ENCODE measurements at places on chromosomes 3 and 15. TPM values are rescaled to one million over a fixed set of nuclear protein-coding genes. Genes with fewer than 3 reads are reported as not detected.

GRCh38 chr3:190558796-190559195, 44.9 kb downstream of the IL1RAP start:
- no peak for DNase-seq

DNA sequence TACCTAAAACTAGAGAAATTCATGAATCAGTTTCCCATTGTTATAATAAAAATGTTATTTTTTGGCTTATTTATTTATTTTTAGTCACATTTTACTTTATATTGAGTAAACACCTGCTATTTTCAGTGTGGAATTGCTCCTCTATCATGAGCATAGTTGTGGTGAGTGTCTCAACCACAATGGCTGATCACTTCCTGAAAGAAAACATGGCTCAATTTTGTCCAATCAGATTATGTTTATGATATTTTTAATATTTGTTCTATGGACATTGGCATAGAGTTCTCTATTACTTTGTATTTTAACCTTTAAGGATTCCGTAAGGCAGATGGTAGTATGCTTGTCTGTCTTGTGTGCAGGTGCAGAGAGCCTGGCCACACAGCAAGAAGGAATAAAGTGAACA, 16.2 kb upstream of the GRM7 start:
- no peak for DNase-seq

DNA sequence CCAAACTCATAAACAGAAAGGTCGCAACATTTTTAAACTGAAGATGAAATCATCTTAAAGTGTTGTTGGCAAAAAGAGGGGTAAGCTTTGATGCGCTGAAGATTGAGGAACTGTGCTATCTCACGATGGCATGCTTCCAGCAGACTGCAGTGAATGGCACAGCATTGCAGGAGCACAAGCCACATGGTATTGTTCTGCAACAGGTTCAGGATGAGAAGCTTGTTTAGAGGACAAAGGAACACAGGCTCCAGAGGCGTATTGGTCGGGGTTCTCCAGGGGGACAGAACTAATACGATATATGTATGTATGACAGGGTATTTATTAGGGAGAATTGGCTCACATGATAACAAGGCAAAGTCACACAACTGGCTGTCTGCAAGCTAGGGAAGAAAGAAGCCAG, 13.8 kb upstream of the PLD1 start:
- DNase-seq: no peak

DNA sequence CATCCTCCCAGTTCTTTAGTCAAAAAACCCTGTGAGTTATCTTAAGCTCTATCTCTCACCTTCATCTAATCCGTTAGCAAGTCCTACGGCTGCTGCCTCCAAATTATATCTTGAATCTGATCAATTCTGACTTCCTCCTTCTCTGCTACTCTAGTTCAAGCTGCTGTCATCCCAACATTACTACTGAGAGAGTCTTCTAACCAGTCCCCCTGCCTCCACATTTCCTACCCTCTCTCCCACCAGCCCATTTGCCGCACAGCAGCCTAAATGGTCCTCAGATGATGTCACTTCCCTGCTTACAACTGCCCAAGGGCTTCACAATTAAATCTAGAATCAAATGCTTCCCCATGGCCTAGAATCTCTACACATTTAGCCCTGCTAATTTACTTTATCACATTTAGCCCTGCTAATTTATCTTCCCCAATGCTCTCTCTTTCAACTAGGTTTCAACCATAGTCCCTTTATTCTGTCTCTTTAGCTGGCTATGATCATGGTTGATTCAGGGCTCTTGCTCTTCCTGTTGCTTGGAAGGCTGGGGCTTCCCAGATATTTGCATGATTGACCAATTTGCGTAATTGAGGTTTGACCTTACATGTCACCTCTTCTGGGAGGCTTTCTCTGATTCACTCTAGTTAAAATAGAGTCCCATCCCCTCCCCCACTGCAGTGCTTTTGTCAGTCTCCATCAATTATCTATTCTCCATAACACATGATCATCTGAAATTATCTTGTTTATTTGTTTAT, 11.0 kb upstream of the ARL14 start:
- no peak for DNase-seq

- DNase-seq: no peak
Measured at GRCh38 chr15:69585937-69586336, 133.3 kb downstream of the RPLP1 start.

GRCh38 chr3:102237181-102237580, 197.6 kb upstream of the ZPLD1 start:
- DNase-seq: no peak

DNA sequence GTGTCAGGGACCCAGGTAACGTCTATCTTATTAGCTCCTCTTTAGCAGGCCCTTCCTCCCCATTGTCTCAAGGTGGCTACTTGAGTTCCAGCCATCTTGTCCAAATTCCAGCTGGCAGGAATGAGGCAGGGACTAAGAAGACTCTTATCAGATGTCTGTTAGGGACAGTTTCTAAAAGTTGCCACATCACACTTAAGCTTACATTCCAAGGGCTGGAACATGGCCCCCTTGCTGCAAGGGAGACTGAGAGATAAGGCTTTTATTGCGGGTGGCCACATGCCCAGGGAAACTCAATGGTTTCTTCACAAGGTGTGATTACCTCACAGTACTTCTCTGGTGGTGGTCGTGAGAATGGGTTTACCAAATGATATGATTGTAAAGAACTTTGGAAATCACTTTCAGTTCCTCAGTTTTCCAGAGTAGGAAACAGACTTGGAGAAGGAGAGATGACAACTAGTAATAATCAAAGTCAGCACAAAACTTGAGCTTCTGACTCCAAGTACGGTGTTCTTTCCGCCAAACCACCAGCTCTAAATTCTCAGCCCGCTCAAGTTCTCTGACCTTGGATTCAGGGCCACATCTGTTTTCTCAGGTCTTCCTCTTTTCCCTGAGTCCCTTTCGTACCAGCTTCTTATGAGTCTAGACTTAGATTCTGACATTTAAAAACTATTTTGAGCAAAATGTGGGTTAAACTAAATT, 14.2 kb downstream of the PDIA5 start:
- DNase-seq: no peak

DNA sequence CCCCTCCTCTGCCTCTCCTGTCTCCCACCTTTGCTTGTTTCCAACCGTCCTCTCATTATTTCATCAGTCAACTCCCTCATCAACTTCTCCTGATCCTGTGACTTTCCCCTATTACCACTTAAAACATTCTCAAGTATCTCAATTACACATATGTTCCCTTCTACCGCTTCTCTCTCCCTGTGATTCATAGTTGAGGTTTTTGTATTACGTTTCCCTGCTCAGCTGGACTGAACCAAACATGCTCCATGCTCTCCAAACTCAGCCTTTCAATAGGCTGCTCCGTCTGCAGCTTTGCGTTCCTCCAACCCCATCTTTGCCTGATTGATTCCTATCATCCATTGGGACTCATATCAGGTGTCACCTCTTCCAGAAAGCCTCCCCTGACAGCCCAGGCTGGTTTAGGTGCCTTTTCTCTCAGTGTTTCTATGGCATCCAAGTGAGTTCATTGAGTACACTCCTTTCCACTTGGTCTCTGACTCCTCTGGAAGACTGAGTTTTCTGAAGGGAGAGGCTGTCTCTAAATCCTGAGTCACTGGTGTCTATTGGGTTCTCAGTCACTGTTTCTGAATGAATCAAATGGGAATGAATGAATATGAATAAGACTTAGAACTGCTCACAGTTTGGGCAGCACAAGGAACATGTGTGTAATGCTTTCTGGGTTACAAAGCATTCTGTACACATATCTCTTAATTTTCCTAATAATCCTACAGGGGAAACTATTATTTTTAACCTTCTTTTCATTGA, 56.4 kb downstream of the PLD1 start:
- DNase-seq: no peak

GRCh38 chr15:33871980-33872379, 96.3 kb upstream of the CHRM5 start:
- DNase-seq: no peak

DNA sequence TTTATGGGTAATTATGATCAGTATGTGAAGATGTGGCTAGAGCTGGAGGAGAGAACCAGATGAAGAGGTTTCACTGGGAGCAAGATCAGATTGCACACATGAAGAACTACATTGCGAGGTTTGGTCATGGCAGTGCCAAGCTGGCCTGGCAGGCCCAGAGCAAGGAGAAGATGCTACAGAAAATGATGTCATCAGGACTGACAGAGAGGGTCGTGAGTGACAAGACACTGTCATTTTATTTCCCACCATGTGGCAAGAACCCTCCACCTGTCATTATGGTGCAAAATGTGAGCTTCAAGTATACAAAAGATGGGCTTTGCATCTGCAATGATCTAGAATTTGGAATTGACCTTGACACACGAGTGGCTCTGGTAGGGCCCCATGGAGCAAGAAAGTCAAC, 168.3 kb downstream of the C3orf38 start:
- DNase-seq: no peak

- DNase-seq: no peak
Measured at GRCh38 chr3:121809249-121809648, 25.6 kb downstream of the IQCB1 start.

DNA sequence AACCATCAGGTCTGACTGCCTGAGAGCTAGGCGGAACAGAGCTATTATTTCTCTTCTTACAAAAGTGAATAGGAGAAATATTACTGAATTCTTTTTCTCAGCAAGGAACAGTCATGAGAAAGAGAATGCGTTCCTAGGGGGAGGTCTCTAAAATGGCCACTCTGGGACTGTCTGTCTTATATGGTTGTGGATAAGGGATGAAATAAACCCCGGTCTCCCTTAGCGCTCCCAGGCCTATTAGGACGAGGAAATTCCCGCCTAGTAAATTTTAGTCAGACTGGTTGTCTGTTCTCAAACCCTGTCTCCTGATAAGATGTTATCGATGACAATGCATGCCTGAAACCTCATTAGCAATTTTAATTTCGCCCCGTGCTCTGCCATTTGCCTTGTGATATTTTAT, 20.1 kb upstream of the WDR5B start:
- DNase-seq: no peak

- no peak for DNase-seq
Measured at GRCh38 chr3:104150724-104151123, 1216.0 kb upstream of the ALCAM start.

DNA sequence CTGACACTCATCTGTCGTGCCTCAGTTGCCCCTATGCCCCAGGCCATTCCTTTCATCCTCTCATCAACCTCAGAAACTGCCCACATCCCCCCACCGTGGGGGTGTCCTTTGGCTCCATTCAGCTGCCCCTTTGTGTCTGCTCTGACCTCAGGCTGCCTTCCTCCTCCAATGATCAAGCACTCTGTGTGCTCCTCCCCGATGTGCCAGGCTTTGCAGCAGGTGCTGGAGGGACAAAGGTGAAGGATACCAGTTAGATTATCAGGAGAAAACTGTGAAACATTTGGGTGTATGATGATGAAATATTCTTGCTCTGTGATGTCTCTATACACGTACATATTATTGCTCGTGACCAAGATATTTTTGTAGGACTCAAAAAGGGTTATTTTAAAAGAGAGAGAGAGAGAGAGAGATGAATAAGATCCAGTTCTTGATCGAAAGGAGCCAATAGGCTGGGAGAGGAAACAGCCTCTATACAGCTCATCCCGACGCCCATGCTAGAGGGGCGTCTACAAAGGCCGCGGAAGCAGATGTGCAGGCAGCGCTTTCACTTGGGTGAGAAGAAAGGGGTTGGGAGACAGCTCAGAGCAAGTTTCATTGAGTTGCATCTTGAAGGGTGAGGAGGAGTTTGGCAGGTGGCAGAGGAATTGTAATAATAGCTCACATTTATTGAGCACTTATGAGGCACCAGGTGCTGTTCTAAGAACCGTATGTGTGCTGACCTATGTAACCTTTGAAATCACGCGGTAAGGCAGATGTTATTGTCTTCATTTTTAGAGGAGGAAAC, 28.3 kb upstream of the ADCY5 start:
- DNase-seq: no peak

DNA sequence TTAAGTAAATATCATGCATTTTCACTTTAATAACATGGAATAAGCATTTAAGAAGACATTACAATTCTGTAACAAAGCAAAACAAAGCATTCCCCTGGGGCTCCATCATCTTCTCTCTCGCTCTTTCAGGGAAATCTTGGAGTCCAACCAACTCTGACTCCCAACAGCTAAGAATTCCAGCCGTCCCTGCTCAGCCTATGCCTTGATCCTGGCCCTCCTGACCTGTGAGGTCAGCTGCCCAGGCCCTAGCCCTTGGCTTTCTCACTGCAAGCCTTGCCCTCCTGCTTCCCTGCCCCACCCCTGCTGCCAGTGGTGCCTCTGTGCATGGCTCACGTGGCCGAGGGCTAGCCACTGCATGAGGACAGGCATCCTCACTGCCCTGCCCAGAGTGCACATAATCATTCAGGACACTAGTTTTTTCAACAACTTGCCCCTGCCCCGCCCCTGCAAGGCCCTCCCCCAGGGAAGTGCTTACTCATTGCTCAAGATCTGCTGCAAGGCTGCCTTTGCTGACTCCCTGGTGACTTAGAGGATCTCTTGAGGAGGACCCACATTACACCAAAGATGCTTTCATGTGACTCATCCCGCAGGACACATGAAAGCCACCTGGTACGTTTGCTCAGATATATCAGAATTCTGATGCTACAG, 37.6 kb downstream of the MTMR10 start:
- peak; percentile 79 for DNase-seq

COL8A1 gene
- 28.5 TPM for total RNA-seq

MST1R gene
- total RNA-seq: 1.2 TPM

SLC12A8 gene
- 0.51 TPM for total RNA-seq

TMEM207 gene
- total RNA-seq: not detected

HGD gene
- 0.73 TPM for total RNA-seq

RBP2 gene
- not detected for total RNA-seq

CFAP92 gene
- 0.27 TPM for total RNA-seq

VIPR1 gene
- total RNA-seq: 0.89 TPM

SLC9C1 gene
- total RNA-seq: 3.9 TPM

CIAO2A gene
- total RNA-seq: 46.9 TPM

PLA2G4B gene
- total RNA-seq: 3.4 TPM

CLDN16 gene
- total RNA-seq: not detected

CIDEC gene
- 1.9 TPM for total RNA-seq

GOLGA6L7 gene
- not detected for total RNA-seq

RHCG gene
- 2.0 TPM for total RNA-seq

APH1B gene
- total RNA-seq: 7.7 TPM

Data from cardiac septum (tissue), 1 donor.